ENCODE measurements at places on chromosomes 3 and 15.

GRCh38 chr3:82556113-82556512 is 794.7 kb upstream of the GBE1 start:
- no peak for DNase-seq

DNA sequence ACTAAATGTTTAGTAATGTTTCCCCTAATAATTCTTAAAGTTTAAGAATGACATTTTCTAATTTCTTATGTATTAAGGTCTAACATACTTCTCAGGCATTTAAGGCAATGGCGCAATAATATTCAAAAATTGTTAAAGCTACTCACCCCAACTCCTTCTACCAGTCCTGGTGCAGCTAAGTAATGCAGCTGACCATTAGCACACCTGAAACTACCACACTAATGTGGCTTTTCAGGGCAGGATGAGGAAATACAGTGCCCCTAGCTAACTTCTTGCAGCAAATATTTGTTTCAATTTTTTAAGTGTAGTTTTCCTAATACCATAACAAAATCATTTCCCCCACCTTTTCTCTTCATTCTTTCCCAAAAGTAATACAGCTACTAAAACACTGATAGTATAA is 827.7 kb downstream of the FHIT start:
- no peak for DNase-seq

DNA sequence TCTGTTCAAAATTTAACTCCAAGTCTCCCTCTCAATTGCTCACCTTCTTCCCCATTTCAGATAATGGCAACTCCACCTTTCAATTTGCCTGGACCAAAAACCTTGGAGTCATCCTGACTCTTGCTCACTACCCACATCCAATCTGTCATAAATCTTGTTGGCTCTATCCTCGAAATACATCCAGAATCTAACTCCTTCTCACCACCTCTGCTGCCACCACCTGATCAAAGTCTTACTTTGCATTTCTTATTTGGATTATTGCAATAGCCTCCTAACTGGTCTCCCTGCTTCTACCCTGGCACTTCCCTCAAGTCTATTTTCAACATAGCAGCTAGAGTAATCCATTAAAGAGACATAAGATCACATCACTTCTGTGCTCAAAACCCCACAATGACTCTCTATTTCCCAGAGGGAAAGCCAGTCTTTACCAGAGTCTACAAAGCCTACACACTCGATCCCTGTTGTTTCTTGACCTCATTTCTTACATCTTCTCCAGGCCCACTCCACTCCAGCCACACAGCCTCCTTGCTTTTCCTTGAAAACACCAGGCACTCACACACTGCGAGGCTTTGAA is 86.6 kb downstream of the GPR156 start:
- DNase-seq = no peak

- no peak for DNase-seq
Observed at GRCh38 chr15:50183112-50183794, 1.3 kb downstream of the SLC27A2 start.

GRCh38 chr3:41808618-41809017 is 153.3 kb downstream of the ULK4 start:
- DNase-seq = no peak

GRCh38 chr3:81692766-81693165 is 68.7 kb downstream of the GBE1 start:
- no peak for DNase-seq

DNA sequence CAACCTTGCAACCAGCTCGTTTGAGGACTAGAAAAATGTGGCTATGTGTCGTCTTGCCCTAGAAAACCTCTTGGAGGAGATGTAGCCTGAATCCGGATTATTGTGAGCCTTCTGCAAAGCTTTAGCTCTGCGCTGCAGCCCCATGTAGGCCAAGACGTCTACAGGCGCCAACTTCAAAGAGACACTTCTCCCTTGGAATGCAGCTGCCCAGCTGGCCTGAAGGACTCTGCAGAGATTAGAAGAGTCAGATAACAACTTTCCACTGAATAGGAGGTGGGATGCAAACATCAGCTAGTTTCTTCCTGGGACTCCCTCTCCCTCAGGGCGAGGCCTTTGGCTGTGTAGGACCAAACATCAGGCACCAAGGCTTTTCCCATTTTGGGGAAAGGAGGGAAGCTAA is 356.5 kb upstream of the IL12A start:
- no peak for DNase-seq

GRCh38 chr15:55917881-55918296 is 75.5 kb downstream of the NEDD4 start:
- no peak for DNase-seq

DNA sequence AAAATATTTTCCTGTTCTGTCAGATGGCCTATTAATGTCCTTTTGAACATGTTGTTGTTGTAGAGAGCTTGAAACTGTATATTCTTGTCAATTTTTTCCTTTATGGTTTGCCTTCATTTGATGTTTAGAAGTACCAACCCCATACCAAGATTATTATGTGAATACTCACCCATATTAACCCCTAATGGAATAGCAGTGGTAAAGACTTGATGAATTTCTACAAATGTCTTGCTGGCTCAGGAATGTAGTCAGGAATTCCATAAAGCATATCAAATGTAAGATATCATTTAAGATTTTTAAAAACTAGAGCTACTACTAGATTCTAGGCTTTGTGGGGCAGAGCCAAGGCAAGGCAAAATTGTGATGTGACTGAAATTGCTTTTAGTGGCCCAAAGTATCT is 30.0 kb downstream of the MYO5A start:
- no peak for DNase-seq

GRCh38 chr3:16632395-16632794 is 27.2 kb upstream of the DAZL start:
- no peak for DNase-seq

GRCh38 chr3:4417449-4417848 is 49.6 kb downstream of the SUMF1 start:
- DNase-seq = no peak

DNA sequence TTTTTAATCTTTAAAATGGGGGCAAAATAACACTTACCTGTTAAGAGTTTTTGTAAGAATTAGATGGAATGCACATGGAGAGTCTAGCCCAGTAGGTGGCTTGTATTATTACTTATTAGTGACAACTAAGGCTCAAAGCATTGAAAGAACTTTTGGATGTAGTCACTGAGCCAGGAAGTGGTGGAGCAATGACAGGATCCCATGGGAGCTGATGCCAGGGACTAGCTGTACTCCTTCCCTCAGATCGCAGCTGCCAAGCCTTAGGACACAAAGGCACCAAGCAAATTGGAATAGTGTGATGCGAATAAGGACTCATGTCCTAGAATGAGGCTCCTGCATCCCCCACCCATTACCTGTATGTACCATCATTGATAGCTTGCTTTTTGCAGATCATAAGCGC is 370.4 kb upstream of the RGMA start:
- DNase-seq = no peak

GRCh38 chr3:62688050-62688449 is 187.2 kb downstream of the CADPS start:
- no peak for DNase-seq

DNA sequence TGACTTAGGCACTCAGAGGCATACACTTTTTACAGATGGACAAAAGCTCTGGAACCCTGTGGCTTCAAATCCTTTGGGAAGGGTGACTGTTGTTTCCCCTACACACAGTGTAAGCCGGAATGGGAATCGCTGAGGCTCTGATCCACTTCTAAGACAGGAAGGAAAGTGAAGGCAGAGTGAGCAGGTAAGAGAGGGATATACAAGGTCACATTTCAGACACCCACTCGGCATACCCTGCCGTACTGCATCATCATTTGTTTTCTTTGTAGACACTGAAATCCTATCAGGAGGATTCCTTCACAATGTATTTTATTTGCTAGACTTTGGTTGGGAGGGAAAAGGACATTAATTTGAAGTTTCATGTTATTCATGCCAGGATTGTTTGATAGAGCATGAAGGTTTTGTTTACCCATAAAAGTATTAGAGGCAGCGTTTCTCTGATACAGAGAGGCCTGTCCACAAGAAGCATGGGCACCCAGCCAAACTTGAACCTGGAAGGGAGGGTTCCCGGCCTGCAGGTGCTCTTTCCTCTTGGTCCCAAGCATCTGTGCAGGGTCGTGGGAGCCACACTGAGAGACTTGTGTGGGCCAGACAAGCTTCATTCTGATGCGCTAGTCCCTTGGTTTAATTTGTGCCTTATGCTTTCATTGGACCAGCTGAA is 21.9 kb upstream of the POLR2M start:
- DNase-seq = no peak
